Non-pigmented ciliary epithelial cell (primary cell): ENCODE measurements at places on chromosomes 11 and 22.

GRCh38 chr11:86418513-86418912 lies 43.8 kb downstream of the CCDC81 start:
- DNase-seq, result no peak

- no peak for DNase-seq
These were observed 8.8 kb downstream of the ACP2 start for GRCh38 chr11:47239852-47240251.

- no peak for DNase-seq
These were observed 104.3 kb upstream of the SYT13 start for GRCh38 chr11:45390407-45390806.

DNA sequence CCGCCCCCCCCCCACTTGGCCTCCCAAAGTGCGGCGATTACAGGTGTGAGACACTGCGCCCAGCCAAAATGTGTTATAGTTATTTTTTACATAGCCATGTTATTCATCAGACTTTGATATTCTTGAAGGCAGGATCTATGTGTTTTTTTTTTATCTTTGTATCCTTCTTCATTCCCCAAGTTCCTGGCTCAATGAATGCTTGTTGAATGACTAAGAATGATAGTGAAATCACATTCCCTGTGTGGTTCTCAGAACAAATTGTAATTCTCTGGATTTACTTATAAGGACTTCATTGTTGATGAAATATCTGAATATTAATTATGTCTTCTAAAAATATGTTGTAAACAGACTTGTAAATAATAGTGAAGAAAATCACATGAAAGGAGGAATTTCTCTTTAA lies 33.5 kb downstream of the MMP7 start:
- peak; percentile 35 for DNase-seq
